ENCODE measurements at places on chromosomes 13 and 19. TPM values are rescaled to one million over a fixed set of nuclear protein-coding genes. Genes with fewer than 3 reads are reported as not detected.

Gene WDR62
- 2.3 TPM for total RNA-seq

Gene SMAD9
- total RNA-seq, result 11.2 TPM

Gene CEACAM4
- not detected for total RNA-seq

GRCh38 chr13:94813920-94814475 is 101.7 kb upstream of the SOX21 start:
- H3K27me3 ChIP-seq, result no peaks in the 10 kb centered on the region
- H3K4me3 ChIP-seq, result no peak overlapping the region
- H3K4me1 ChIP-seq, result no peaks in the 10 kb centered on the region
- no peak for DNase-seq
- no peak overlapping the region for H3K27ac ChIP-seq
- no peaks in the 10 kb centered on the region for H3K36me3 ChIP-seq

GRCh38 chr19:30049226-30049625 is 107.2 kb downstream of the URI1 start:
- H3K27me3 ChIP-seq, result no peaks in the 10 kb centered on the region
- no peaks in the 10 kb centered on the region for H3K36me3 ChIP-seq
- DNase-seq, result no peak
- H3K27ac ChIP-seq, result no peak overlapping the region
- no peaks in the 10 kb centered on the region for H3K4me1 ChIP-seq

- peaks cover 22% of the 10 kb centered on the region for H3K27me3 ChIP-seq
- no peaks in the 10 kb centered on the region for H3K36me3 ChIP-seq
- H3K27ac ChIP-seq, result no peak overlapping the region
- DNase-seq, result no peak
- no peak overlapping the region for H3K4me3 ChIP-seq
- H3K4me1 ChIP-seq, result peaks cover 8% of the 10 kb centered on the region
Observed at GRCh38 chr19:1549332-1549945, 18.7 kb downstream of the MEX3D start.

DNA sequence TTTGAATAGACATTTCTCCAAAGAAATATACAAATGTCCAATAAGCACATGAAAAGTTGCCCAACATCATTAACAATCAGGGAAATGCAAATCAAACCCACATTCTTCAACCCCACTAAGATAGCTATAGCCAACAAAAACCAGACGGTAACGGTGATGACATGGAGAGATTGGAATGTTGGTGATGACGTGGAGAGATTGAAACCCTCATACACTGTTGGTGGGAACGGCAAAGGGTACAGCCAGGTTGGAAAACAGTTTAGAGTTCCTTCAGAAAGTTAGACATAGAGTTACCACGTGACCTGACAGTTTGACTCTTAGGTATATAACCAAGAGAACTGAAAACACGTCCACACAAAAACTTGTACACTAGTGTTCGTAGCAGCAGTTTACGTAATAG is 48.1 kb downstream of the TNFRSF19 start:
- H3K27ac ChIP-seq, result no peak overlapping the region
- no peak for DNase-seq
- H3K4me3 ChIP-seq, result no peak overlapping the region

DNA sequence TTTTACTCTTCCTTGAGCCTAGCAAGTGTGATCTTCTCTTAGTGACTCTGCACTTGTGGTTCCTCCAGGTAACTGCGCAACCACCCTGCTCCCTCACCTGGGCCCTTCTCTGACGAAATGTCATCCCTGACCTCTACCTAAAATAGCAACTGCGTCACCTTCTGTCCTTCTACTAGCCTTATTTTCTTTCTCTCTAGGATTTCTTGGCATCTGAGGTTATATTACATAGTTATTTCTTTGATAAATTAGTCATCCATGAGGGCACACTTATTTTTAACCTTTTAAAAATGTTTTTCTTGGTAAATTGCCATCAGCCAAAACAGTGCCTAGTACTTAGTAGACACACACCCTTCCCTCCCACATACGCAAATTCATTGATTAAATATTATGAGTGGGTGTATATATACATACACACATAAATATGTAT is 355.5 kb downstream of the ENOX1 start:
- no peak for DNase-seq
- H3K4me3 ChIP-seq, result no peak overlapping the region
- H3K27me3 ChIP-seq, result no peaks in the 10 kb centered on the region
- H3K36me3 ChIP-seq, result no peaks in the 10 kb centered on the region

GRCh38 chr13:29190298-29190697 is 370.2 kb downstream of the MTUS2 start:
- no peak overlapping the region for H3K4me3 ChIP-seq
- no peaks in the 10 kb centered on the region for H3K4me1 ChIP-seq
- DNase-seq, result no peak
- H3K27ac ChIP-seq, result no peak overlapping the region
- H3K27me3 ChIP-seq, result no peaks in the 10 kb centered on the region
- H3K36me3 ChIP-seq, result no peaks in the 10 kb centered on the region

GRCh38 chr13:32114284-32114950 is 82.8 kb downstream of the FRY start:
- no peak for DNase-seq
- H3K4me1 ChIP-seq, result no peaks in the 10 kb centered on the region
- H3K27ac ChIP-seq, result no peak overlapping the region

GRCh38 chr13:114272977-114273376 is 8.4 kb upstream of the UPF3A start:
- H3K27ac ChIP-seq, result no peak overlapping the region
- no peaks in the 10 kb centered on the region for H3K27me3 ChIP-seq
- no peak overlapping the region for H3K4me3 ChIP-seq

DNA sequence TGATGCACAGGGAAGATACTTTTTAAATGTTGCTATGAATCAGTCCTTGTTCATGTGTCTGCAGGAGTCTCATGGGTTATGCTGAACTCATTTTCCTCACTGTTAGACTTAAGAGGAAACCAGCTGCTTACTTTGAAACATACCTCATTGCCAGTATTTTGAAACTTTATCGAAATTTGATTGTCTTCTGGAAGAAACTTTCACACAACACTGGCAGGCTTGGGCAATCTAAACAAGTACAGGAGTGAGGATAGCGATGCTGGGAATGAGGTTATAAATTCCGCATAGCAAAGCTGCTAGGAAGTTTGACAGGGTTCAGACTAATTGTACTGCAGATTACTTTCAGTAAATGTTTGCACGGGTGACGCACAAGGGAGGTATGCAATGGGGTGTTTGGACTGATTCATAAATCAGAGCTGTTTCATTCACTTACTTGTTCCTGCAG is 245.7 kb downstream of the DNAJC15 start:
- H3K27me3 ChIP-seq, result no peaks in the 10 kb centered on the region
- DNase-seq, result peak; percentile 70
- H3K36me3 ChIP-seq, result no peaks in the 10 kb centered on the region
- peaks cover 30% of the 10 kb centered on the region for H3K4me1 ChIP-seq
- peak overlapping the region; percentile 60 for H3K27ac ChIP-seq

- H3K4me1 ChIP-seq, result peaks cover 33% of the 10 kb centered on the region
- H3K4me3 ChIP-seq, result peak overlapping the region; percentile 72
- no peaks in the 10 kb centered on the region for H3K27me3 ChIP-seq
Observed at GRCh38 chr19:1592024-1592754, 476 bp downstream of the MBD3 start.

DNA sequence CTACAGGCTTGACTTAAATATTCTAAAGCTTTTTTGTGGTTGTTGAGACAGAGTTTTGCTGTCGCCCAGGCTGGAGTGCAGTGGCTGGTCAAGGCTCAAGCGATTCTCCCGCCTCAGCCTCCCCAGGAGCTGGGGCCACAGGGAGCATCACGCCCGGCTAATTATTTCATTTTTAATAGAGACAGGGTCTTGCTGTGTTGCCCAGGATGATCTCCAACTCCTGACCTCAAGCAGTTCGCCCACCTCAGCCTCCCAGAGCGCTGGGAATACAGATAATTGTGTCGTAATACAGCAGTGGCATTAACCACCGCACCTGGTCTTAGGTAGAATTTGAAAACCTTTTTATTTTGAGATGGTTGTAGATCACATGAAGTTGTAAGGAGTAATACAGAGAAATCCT is 1.5 kb upstream of the DCUN1D2 start:
- H3K4me1 ChIP-seq, result peaks cover 81% of the 10 kb centered on the region
- no peak for DNase-seq
- peak overlapping the region; percentile 94 for H3K27ac ChIP-seq
- no peaks in the 10 kb centered on the region for H3K27me3 ChIP-seq
- H3K36me3 ChIP-seq, result peaks cover 17% of the 10 kb centered on the region

DNA sequence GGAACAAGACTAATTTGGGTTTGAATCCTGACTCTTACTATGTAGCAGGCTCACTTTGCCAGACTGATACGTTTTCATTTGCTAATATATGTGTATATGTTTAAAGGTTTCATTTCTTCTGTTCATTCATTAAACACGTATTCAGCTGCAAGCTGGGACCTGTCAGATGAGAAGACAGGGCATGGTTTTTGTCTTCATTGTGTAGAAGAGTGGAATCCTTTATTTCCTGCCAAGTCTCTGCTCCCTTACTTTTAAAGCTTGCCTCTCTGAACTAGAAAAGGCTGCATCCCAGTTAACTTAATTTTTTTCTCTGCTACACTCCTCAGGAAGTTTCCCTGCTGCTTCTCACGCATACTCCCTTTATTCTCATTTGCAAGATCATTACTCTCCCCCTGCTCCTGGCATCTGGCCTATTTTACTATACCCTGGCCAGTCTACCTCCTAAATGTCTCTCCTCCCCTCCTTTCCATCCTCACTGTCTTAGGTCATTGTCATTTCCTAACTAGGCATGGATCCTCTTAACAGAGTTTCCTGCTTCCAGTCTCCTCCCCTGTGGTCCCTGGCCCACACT is 141.0 kb upstream of the TMTC4 start:
- DNase-seq, result no peak
- H3K27me3 ChIP-seq, result no peaks in the 10 kb centered on the region
- no peaks in the 10 kb centered on the region for H3K36me3 ChIP-seq
- H3K4me3 ChIP-seq, result no peak overlapping the region
- H3K4me1 ChIP-seq, result no peaks in the 10 kb centered on the region
- H3K27ac ChIP-seq, result no peak overlapping the region

All from stomach (tissue), 19 donors.